ENCODE measurements at places on chromosomes 2 and 18.

- DNase-seq = peak; percentile 79
These were observed 456.3 kb downstream of the DLGAP1 start for GRCh38 chr18:3998698-3999333.

GRCh38 chr2:86069783-86070339 lies 35.8 kb downstream of the POLR1A start:
- DNase-seq = no peak

DNA sequence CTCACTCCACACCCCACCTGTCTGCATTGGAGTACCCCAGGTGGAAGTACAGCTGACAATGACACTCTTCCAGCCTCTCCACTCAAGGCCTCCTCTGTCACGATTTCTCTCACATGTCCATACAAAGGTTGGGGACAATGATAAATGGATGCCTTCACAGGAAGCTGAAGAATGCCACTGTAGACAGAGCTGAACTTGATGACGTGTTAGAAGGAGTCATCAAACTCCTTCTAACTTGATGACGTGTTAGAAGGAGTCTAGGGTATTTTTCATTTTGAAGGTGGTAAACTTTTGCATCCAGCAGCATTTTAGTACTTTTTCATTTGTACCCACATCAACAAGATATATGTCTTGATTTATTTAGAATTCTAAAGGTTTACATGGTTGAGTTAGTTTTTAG lies 163.5 kb upstream of the DNMT3A start:
- DNase-seq = no peak

GRCh38 chr18:45164551-45164950 lies 450.7 kb upstream of the SLC14A2 start:
- peak; percentile 80 for DNase-seq

DNA sequence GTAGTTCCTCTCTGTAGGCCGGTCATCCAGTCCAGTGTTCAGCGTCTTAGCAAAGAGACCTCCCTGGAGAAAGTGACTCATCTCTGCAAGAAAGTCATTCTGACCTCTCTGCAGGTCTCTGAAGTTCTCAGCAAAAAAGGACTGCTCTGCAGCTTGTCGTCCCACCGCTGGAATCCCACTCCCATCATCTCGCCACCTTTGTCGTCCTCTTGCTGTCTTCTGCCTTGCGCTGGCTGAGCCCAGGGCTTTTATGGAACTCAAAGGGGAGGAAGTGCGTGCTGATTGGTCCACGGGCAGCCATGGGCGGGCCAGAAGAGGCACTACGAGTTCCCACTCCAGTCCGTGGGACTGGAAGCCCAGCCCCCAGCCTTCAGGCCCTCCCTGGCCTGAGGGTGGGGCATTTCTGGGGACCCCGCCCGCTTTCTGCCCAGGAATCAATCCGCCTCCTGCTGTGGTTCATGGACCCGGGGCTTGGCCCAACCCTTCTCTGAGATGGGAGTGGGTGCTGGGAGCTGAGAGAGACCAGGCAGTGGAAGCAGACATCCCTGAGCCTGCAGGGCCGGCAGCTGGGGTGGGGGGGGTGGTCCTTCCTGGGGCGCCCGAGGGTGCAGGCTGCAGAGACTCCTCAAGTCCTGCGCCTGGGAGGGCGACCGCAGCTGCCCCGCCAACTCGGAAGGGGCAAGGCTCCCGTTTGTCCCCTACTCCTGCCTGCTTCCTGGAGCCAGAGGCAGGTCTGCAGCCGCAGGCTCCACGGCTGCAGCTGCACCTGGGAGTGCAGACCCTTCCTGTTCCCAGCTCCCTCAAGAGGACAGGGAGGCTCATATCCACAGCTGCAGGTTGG lies 660.7 kb upstream of the RAB6C start:
- no peak for DNase-seq

DNA sequence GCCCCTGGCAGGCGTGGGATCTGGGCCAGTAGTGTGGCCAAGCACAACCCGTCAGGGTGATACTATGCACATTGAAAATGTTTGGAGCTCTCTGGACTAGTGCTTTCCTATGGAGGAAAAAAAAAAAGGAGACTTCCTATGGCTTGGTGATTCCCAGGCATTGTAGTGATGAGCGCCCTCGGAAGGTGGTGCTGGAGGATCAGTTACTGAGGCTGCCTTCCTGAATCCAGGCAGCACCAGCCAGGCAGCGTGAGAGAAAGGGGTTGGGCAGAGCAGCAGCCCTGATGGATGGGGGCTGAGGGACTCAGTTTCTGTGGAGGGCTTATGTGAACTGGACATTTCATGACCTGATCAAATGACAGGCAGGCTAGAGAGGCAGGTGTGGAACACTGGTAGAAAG lies 70.9 kb downstream of the CHRNA1 start:
- no peak for DNase-seq

- peak; percentile 30 for DNase-seq
These were observed 74.1 kb downstream of the ATP8B1 start for GRCh38 chr18:57728941-57729511.
